T-helper 9 cell (primary cell): ENCODE measurements at places on chromosomes 1 and 21.

DNA sequence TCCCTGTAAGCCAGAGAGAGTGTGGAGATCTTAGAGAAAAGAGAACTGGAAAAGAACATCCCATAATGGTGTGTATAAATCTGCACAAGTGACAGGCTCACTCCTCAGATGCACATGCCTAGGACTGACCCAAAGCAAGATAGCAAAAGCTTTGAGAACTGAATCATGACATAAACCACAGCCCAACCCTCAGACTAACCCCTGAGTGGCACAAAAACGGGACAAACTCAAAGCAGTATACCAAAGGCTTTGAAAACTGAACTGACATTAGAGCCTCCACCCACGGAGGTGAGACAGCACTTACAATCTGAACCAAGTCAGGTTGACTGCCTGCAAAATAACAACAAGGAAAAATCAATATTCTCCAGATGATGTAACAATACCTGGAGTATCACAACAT is 70.8 kb downstream of the TIAM1 start:
- no peak for DNase-seq

DNA sequence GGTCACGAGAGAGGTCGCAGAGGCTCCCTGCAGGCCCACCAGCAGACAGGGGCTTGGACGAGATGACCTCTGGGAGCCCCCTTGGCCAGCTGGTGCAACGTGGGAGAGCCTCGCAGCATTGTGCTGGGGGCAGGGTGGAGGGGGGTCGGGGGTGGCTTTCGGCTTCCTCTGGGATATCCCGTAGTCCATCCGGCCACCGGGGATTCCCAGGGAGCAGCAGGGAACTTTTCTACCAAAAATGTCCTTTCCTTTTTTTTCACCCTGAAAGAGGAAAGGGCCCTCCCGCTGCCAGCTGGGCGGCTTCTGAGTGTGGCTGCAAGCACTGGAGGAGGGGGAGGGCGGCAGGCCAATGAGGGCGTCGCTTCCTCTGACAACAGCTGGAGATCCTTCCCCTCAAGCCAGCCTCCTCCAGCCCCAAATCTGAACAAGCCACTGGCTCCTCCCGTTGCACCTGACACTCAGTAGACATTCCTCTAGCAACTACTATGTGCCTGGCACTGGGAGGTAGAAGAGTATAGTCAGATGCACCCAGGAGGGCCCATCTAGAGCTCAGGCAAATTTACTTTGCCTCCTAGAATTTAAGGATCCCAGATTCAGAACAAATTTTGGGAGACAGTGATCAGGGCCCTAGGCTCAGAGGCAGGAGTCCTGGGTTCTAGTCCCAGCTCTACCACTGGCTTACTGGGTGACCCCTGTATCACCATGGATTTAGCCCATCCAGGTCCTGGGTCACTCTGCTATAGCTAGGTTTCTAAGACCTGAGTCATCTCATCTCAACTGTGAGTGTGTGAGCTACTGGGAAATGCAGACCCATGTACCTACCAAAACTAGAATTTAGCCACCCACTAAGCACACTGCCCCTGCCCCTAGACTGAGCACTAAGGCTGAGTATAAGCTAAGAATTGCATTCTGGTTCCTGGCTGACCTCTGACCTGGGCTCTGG is 2.7 kb downstream of the MOB3C start:
- peak; percentile 19 for DNase-seq

DNA sequence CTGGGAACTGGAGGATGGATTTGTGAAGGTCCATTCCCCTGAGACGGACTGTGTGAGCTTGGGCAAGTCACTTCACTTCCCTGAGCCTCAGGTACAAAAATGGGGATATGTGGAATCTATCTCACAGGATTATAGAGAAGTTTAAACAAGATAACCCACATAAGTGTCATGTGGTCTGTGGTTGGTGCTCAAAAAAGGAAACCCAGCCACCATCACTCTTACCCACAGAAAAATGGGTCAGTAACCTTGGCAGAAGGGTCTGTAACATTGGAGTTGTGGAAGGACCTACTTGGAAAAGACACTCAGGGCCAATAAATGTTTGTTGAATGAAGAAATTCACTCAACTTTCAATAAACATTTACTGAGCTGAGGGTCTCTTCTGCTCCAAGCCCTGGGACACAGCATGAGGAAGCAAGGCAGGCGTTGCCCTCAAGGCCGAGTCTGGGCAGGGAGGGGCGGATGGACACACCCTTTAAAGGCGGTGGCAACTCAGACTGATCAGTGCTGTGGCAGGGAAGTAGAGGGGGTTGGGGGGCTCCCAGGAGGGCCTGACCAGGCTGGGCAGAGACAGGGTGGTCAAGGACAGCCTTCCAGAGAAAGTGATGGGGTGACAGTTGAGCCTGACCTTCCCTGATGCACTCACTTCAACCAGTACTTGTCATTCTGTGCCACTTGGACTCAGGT is 66.7 kb upstream of the ACOT11 start:
- DNase-seq, result no peak

DNA sequence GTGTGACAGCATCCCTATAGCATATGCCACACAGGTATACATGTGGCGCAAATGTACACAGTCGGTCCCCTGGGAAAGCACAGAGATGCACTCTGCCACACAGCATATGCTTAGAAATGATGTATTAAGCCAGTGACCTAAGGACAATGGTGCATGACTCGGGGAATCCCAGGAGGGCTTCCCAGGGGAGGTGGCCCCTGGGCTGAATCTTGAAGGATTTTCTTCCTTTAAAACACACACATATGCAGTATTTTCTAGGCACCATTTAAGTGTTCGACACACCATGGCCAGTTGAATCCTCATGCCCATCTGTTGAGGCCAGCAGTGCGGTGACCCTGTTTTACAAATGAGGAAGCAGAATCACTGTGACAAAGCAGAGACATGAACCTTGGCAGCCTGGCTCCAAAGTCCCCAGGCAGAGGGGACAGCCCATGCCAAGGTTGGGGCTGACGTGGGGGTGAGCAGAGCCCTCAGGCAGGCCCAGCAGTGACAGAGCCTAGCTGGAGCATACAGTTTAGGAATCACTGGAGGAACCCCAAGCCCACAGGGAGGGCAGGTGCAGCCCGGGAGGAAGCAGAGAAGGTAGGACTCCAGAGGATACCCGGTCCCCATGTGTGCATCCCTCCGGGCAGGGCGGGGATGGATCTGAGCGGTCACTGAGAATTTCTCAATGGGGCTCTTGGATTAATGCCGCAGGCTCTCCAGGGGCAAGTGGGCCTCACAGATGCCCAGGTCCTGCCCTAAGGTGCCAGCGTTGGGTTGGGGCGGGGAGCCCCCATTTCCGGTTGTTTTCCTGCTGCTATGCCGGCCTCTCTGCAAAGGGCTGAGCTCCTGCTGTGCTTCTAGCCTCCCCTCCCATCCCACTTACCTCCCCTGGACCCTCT is 28.4 kb downstream of the WNT3A start:
- DNase-seq, result no peak

DNA sequence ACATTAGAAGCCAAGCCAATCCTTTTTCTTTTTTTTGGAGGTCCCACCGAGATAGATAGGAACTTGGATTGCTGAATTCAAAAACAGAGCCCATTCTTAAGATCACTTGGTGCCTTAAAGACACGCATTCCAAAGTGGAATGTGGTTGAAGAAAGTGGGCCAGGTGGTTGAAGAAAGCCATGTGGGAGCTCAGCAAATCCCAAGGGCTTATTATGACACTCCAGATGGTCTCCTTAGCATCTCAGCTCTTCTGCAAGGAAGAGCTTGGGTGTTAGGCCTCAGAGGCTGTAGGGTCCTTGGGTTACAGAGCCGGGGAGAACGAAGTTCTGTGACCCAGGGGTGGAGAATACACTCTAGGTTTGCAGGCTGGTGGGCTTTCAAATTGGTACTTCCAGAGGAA is 13.5 kb downstream of the TOR3A start:
- DNase-seq, result no peak

DNA sequence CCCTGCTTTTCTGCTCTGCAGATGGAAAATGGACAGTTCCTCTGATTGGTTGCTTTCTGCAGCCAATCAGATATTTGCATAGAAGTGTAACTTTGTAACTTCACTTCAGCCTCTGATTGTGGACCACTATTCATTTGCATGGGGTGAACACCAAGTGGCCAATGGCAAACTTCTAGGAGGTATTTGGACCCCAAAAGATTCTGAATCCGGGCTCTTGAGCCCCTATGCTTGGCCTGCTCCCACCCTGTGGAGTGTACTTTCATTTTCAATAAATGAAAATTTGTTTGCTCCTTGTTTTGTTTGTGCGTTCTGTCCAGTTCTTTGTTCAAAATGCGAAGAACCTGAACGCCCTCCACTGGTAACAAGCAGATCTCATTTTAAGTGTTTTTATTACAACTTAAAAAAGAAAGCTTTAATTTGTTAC is 6.4 kb upstream of the GSTM4 start:
- DNase-seq, result no peak

- peak; percentile 3 for DNase-seq
Measured at GRCh38 chr1:163174524-163175437, 27.9 kb downstream of the RGS5 start.

DNA sequence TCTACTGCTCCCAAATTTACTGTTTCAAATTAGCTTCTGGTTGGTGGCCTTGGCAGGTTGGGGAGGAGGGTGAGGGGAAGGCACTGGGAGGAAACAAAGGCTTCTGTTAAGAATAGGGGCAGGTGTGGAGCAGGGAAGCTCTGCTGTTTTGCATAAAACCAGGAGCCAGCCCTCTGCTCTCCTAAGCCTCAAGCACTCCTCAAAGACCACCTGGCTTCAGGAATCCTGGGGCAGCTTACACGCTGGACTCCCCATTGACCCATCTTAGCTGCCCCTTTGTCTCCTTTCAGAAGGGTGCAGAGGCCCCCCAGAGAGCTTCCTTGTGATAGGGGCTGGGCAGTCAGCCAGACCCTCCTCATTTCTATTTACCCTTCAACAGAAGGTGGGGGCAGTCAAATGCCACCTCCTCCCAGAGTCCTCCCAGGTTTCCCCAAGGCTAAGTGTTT is 11.5 kb upstream of the DHRS3 start:
- no peak for DNase-seq

- no peak for DNase-seq
Measured at GRCh38 chr1:181739214-181739613, 255.9 kb downstream of the CACNA1E start.

DNA sequence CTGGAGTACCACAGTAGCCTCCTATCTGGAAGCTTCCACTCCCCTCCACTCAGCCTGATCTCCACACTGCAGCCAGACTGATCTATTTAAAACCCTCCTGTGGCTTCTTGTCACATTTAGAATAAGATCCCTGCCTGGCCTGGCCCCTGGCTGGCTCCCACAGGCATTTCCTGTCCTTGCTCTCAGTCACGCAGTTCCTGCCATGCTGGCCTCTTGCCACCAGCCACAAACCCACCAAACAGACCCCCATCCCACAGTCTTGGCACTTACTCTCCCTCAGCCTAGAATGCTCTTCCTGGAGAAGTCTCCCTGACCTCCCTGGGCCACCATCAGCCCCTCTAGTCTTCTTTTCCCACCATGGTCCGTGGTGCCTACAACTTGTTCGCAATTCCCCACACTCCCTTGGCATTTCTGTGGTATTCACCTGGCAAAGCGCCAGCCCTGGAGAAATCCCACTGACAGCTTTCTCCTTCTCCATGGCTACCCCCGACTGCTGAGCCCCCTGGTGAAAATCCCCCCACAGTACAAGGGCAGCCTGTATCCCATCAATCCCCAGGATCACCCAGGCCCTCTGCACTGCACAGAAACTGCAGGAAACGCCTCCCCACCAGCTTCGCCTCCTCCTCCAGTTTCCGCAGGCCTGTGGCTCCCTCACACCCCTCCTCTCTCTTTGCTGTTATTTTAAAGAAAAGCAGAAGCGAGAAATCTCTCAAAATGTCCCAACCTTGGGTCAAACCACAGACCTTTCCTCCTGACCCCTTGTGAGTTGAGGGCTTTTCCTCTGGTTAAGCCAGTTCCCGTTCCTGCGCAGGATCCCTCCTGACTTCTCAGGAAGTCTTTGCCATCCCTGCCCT is 94.5 kb downstream of the SYT2 start:
- DNase-seq, result no peak

- DNase-seq, result no peak
Measured at GRCh38 chr1:6353955-6354658, 39.5 kb downstream of the ACOT7 start.

GRCh38 chr1:26618561-26618960 is 77.3 kb upstream of the ARID1A start:
- no peak for DNase-seq

DNA sequence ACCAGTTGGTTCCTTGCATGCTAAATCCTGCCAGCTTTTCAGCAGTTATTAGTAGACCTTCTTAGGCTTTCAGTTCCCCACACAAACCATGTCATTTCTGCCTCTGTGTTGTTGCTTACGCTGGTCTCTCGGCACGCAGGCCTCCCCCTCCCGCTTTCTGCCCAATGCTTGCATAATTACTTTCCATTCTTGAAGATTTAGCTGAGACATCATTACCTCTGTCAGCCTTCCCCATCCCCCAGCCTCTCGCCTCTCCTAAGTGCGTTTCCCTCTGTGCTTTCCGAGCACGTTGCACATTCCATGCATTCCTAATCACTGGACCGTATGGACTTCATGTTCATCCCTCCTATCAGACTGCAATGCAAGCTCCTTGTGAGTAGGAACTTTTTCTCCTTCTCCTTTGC is 26.8 kb downstream of the TSHB start:
- DNase-seq, result no peak

DNA sequence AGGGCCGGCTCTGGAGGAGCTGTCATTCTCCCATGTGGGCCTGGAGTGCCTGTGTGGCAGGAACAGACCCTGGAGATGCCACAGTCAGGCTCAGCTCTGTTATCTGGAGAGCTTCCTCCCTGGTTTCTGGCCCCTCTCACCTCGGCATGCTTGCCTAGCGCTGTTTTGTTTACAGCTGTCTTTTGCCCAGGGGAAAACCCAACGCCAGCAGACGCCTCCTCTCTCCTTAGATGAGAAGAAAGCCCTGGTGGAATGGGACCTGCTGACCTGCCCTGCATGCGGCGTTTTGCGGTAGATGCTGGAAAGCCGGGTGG is 104.9 kb downstream of the CRYAA start:
- DNase-seq, result no peak

- DNase-seq, result no peak
Measured at GRCh38 chr1:215004121-215004827, 78.3 kb upstream of the KCNK2 start.

GRCh38 chr1:163047951-163048659 is 21.1 kb upstream of the RGS4 start:
- DNase-seq, result no peak

DNA sequence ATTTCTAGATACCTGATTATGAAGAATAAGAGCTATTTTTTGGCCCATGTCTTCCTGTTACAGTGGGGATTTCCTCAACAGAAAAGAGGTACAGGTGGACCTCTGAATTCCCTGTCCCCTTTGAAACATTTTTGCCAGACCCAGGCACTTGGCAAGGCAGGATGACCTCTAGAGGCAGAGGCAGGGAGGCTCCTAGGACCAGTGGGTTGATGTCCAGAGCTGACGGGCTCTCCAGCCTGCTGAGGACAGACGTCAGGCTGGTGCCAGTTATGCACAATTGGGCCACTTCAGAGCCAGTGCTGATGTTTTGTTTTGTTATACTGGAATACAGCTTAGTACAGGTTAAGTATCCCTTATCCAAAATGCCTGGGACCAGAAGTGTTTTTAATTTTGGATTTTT is 18.5 kb upstream of the A3GALT2 start:
- DNase-seq, result no peak

DNA sequence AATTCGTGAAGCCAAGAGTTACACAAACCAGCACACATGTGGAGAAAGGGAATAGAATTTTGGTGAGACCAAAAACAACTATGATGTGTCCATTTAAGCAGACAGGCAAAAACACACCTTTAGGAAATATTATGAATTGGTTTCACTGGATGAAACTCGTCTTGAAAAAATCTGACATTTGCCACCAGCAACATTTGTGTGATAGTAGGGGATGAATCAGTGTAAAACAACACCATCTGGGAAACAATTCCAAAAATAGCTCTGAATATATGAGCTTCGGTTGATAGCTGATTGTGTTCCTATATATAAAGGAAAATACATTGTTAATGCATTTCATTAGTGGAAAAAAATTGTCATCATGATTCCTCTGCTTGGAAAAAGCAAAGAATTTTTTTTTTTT is 327.8 kb downstream of the PAPPA2 start:
- no peak for DNase-seq
